ENCODE measurements at places on chromosomes 7 and 10.

DNA sequence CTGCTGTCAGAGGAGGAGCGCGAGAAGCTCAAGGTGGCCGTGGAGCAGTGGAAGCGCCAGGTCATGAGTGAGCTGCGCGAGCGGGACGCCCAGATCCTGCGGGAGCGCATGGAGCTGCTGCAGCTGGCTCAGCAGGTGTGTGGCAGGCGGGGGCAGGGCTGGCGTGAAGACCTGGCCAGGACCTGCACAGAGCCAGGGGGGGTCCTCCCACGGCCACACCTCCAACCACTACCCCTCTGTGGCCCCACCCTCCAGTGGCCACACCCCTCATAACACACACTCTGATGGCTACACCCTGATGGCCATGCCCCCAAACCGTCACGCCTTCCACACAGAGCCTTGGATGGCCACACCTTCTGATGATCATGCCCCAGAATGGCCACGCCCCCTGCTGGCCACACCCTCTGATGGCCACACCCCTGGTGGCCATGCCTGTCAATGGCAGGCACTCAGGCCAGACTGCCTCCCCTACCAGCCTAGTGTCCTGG is 23.4 kb upstream of the DPYSL4 start:
- no peak for DNase-seq

GRCh38 chr10:1574719-1575118 is 162.6 kb downstream of the ADARB2 start:
- DNase-seq, result no peak

DNA sequence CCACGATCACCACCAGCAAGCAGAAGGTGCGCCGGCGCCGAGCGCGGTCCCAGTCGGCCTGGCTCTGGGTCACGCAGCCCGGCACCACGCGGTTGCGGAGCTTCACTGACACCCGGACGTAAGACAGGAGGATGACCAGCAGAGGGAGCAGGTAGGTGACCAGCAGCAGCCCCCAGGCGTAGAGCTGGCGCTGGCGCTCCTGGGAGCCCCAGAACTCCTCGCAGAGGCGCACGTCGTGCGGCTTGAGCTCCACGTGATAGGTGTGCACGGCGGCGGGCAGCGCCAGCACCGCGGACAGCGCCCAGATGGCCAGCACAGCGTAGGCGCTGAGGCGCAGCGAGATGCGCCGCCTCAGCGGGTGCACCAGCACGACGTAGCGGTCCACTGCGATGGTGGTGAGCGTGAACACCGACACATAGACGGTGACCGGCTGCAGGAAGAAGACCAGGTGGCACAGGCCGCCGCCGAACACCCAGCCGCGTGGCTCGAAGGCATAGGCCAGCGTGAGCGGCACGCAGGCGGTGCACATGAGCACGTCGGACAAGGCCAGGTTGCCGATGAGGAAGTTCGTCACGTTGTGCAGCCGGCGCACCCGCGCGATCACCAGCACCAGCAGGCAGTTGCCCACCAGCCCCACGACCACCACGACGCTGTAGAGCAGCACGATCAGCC is 920 bp downstream of the PRLHR start:
- DNase-seq, result no peak

- no peak for DNase-seq
These were observed 26.8 kb downstream of the PLAC9 start for GRCh38 chr10:80159166-80159873.

DNA sequence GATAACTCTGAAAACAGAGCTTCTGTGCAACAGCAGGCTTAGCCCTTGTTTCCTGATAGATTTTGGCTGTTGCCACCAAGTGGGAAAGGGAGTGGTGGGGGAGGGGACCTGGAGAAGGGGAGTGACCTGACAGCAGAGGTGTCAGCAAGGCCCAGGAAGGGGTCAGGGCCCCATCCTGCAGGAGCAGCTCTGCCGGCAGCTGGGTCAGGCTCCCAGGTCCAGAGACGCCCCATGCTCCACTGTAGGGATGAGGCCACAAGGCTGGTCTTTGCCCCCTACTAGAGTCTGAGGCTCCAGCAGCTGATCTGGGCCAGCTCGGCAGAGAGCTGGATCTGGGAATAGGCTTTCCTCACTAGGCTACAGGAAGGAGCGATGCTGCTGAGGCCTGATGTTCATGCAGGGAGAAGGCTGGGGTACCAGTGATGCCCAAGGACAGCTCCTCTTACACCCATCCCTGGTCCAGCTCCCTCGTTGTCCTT is 44.0 kb upstream of the ZMIZ1 start:
- DNase-seq, result no peak

DNA sequence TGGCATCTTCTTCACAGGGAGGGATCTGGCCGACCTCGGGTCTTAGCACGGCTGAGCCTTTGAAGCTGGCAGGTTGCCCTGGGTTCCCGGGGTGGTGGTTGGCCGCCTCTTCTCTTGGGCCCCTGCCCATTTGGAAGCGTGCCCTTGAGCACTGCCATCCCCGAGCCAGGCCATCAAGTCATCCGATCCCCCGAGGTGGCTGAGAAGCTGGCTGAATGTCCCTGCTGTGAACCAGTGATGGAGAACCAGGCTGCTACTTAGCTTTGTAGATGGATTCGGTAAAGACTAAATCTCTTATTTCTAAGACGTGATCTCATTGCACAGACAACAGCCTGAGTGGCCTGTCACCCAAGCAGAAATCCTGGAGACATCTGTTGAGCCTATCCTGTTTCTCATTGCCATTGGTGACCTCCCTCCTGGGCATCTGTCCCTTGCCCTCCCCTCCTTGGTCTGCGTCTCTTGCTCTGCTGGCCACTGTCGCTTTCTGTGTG is 74.3 kb downstream of the GRK5 start:
- DNase-seq, result no peak

DNA sequence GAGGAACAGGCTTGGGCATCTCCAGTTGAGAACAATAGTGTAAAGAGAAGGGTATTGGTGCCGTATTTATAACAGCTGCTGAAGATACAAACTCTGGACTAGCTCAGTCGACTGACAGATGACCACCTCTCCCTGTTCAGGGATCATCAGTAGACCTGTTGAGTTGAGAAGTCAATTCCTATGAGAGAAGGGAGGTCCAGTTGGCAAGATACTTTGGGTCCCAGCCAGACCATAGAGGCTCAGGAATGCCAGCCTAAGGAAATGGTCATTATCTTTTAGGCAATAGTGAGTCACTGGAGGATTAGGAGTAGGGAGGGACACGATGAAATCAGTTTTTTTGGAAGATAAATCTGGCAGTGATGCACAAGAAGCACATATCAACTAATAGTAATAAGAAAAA is 202.9 kb downstream of the TRIL start:
- DNase-seq, result no peak

DNA sequence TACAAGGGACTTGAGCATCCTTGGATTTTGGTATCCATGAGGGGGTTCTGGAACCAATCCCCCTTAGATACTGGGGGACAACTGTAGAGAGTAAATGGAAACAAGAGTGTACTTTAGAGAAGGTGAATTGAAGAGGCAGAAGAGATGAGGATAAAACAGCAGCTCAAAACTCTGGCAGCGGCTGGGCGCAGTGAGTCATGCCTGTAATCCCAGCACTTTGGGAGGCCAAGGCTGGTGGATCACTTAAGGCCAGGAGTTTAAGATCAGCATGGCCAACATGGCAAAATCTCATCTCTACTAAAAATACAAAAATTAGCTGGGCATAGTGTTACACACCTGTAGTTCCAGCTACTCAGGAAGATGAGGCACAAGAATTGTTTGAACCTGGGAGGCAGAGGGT is 218.7 kb downstream of the GALNT17 start:
- no peak for DNase-seq

DNA sequence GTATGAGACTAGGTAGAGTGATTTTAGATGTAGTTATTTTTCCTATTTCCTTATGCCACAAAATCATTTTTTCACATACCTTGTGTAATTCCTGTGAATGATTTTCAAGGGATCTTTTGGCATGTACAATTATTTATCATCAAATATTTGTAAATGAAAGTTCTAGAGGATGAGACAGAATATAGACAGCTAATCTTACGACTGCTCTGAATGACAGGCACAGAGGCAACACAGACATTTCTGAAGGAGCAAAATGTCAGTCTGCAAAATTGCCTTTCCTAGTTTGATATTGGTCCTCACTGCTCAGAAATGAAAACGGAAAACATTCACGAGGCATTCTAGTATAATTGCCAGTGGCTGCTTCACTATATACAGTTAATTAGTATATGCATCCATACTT is 810.6 kb upstream of the C7orf33 start:
- no peak for DNase-seq

- DNase-seq, result no peak
These were observed 96.6 kb upstream of the PTN start for GRCh38 chr7:137439829-137440825.

DNA sequence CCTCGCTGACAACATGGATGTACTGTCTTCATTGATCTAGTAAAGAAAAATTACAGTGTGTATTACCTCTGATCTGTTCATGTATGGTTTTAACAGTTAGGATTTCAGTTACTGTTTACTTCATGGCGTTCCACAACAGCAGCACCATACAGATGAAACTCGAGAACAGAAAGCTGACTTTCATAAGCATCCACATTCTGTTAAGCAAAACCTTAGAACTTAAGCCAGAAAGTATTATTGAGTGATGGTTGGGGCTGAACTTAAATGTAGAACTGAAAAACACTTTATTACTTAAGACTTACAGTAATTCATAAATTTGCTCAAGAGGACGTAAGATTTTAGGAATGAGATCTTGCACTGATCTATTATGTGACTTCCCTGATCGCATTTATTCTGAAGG is 3.7 kb downstream of the MRPL32 start:
- no peak for DNase-seq

DNA sequence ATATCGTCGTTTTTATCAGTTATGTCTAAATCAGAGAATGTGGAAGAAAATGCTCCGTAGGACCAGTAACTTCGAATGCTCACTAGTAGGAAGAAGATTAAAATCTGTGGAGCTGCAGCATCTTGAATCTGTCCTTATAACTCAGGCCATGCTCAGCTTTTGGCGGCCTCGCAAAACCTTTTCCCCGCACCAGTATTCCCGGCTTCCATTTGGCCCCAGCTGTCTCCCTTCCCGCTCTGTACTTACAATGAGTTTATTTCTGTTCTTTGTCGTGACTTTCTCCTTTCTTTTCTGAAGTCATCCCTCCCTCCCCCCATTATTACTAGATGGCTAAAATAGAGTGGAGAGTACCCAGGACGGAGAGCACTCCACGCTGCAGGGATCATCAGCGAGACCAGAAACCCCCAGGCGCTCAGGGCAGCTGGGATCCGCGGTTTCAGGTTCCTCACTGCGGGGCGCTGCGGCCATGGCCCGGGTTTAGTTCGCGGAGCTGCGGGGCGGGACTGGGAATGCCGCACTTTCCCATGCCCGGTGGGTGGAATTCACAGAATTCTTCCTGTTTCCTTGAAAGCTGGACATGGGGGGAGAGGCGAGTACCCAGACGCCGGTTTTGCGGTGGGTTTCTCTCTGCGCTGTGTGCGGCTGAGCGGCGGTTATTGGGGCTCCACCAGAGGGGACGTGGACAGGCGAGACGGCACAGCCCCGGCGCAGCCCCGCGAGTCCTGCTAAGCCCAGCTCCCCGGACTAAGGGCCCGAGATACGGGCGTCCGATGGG is 183.5 kb downstream of the POM121L12 start:
- no peak for DNase-seq

GRCh38 chr7:44463169-44463808 is 27.2 kb downstream of the NUDCD3 start:
- DNase-seq, result no peak

DNA sequence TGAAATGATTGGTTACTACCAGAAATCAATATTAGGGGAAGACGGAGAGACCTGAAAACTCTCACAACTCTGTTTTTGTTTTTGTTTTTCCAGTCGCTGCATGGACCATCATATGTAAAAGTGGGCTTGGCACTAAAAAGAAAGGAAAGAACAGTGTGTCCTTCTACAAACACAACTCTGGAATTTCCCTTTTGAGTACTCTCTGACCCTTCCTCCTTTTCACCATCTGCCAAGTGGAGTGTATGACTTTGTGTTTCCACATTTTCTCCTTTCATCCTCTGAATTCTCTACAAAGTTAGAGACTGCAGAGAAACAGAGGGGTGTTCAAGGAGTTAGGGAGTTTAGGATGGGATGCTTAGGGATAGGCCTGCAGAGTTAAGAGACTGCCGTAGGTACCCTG is 92.0 kb downstream of the MDFIC start:
- DNase-seq, result no peak

DNA sequence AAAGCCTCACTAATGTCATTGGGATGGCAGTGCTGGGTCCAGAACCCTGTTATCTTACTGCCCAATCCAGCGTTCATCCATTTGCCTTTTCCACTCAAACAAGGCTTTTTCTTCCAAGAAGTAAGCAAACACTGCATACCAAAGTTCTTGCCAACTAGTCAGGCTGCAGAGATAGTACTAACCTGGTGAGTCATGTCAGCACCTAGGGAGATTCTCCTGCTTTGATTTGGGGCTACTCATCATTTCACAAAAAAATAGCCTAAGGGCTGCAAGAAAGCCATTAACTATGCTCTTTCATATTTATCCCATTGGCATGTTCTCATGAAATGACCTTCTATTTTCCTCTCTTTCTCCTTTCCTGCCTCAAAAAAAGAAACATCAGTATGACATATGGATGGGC is 142.6 kb downstream of the TWIST1 start:
- no peak for DNase-seq

DNA sequence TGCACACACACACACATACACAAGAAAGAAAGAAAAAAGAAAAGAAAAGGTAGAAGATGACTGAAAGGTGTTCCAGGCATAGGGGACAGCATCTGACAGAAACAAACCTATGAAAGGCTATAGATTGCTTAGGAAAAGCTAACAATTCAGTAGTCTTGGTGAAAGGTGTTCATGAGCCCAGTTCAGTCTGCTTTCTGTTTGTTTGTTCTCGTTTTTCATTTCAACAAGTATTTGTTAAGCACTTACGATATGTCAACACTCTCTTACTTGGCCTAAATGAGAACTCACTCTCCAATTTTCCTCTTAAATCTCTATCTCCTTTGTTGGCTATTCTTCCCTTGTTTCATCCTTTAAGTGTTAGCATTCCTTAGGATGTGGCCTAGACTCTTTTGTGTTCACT is 133.2 kb downstream of the GRM8 start:
- no peak for DNase-seq

GRCh38 chr7:130388671-130389070 is 8.4 kb downstream of the CPA1 start:
- DNase-seq, result no peak
